Activated naive CD8-positive, alpha-beta T cell treated with anti-CD3 and anti-CD28 coated beads for 36 hours (primary cell): ENCODE measurements at places on chromosomes 3 and 15. TPM values are rescaled to one million over a fixed set of nuclear protein-coding genes. Genes with fewer than 3 reads are reported as not detected.

GRCh38 chr3:194488055-194488742 is 1.4 kb upstream of the ATP13A3 start:
- DNase-seq, result no peak

DNA sequence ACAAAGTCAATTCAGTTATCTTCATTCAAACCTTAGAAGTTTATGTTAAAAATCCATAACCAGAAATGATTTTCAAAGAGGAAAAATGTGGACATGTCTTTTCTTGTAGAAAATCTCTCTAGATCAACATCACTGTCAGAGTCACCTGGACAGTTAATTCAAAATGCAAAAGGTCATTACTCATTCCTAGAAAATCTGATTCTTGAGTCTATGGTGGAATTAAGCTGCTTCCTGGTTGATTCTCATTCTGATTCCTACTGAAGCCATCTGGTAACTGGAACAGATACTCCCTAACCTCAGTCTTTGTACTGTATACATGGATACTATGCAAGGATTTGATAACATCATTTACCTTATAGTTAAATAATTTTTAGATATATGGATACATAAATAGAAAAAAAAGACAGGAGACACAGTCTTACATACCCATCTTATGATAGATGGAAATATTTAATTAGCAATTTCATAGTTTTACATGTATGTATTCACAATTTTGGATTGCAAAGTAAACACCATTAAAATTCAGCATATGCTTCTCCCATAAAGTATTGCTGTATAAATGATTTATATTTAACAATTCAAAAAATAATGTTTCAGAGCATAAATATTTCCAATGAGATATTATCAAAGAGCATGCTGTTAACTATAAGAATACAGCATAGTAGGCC is 693.2 kb upstream of the CCDC54 start:
- no peak for DNase-seq

GRCh38 chr3:71111784-71112440 is 471.6 kb downstream of the FOXP1 start:
- no peak for DNase-seq

DNA sequence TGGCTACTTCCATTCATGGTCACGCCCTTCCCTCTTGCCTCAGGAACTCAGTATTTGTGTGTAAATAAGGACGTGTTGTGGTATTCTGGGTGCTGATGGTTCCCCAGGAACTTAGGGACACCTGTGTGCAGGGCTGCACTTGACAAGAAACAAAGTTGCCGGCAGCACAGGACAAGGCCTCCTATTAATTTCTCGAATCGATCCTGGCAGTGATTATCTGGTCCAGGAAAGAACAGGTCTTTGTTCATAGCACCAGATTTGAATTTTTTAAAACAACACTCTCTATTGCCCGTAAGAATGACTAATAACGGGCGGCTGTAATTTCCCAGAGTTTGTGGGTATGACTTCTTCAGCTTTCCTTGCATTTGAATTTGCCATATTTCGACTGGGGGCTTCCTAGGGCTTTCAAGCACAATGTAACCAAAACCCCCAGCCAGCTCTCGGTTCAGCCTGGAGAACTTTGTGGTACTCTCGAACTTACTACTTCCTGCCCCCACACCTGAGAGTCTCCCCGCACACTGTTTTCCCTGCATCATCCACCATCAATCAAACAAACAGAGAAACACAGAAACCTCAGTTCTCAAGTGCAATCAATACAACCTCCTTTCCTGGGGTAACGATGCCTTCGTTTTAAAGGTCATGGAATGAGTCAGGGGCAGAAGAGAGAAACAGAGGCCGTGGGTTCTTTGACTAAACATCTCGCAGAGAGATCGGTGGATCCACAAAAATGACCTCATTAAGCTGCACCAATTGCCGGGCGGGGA is 241.7 kb upstream of the ICE2 start:
- DNase-seq, result peak; percentile 77

DNA sequence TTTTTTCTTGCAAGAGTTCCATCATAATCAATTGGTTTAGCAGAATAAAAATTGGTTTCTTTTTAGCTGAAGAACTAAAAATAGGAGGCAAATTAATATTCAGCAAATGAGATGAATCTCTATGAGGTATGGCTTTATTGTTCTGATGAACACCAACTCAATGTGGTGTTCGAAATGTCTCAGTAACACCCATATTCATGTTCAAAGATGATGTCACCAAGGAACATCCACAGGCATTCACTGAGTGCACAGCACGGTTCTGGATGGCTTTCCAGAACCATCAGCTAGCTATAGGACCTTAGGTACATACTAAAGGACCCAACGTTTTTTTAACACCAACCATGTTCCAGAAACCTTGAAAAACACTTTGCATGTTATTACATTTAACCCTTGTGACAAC is 42.7 kb downstream of the CCNL1 start:
- DNase-seq, result no peak

DNA sequence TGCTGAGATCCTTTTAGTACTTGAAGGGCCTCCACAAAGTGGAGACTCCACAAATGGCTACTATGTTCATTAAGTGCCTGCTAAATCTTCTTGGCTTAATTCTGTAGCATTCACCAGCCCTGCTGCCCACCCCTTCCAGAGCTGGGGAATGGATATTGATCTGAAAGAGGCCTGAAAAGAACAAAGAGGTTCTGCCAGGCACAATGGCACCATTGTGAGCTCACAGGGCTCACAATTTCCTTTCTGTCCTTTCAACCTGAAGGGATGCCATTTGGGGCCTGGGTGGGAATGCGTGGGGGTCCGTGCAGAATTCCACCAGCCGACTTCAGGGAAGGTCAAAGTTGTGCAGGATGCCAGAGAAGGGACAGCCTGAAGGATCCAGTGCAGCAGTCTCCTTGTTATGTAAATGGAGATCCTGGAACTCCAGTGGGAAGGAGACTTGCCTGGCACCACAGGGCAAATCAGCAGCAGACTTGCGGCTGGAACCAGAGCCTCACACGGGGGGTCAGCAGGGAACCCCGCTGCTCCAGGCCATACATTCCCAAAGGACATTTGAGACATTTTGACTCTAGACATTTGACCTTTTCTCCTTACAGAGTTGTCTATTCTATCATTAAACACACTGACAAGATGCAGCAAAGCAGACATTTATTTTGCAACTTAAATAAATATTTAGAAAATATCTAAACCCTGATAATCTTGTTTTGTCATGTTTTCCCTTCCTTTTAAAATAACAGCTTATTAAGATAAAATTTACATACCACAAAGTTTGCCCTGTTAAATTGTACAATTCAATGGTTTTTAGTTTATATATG is 21.5 kb upstream of the MORF4L1 start:
- no peak for DNase-seq

- no peak for DNase-seq
Observed at GRCh38 chr3:117820658-117821299, 1111.2 kb downstream of the TUSC7 start.

DNA sequence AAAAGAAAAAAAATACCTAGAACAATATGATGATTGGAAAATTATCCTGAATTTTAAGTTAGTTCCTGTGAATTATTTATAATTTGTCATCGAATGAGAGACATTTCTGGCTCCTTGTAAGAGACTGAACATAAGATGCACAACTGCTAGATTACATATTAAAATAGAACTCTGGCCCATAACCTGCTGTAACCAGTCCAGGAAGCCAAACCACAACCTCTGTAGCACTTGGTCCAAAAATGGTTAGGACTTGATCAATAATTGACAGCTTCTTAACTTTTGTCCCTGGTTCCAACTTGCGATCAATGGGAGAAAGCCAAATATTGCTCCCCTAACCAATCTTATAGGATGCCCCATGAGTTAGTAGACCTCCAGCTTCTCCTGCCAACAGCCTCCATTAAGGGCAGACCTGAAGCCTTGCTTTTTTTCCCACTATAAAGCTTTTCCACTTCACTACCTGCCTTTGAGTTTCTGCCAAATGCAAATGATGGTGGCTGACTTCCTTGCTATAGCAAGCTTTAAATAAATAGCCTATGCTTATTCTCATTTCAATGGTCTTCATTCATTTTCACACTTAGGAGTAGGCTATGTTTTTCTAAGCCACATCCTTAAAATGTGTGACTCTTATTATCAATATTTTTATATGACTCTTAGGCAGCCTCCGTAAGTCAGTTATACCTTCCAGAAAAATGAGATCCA is 224.0 kb upstream of the ARHGEF26 start:
- no peak for DNase-seq

DNA sequence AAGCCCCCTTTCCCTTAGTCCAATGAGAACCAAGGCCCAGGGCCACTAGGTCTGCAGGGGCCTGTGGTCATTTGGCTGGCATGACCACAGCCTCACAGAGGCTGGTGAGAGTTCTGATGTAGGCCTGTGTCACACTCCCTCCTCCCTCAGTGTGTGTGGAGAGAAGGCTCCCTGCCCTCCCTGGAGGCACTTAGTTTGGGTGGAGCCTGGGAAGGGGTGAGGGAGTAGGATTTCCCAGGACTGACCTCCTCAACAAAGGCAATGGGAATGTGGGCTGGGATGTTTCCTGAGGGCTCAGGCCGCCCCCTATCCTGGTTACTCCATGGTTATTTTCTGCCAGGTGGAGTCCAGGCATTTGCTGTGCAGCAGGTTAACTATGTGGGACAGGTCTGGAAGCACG is 7.6 kb downstream of the TEX264 start:
- no peak for DNase-seq

DNA sequence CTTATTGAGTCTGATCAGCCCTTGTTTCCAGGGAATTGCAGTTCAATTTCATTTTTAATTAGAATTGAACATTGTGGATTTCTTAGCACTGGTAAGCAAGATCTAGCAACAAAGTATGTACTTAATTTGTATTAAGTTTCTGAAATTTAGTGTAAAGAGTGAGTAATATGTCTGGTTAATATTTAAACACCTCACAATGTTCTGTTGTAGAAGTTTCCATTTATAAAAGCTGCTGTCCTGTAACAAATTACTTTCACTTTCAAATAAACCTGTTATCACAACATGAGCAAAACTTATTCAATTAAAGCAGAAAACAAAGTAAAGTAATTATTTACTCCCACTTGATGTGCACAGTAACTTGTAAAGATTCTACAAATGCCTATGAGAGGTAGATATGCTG is 448.5 kb downstream of the NAALADL2 start:
- no peak for DNase-seq

DNA sequence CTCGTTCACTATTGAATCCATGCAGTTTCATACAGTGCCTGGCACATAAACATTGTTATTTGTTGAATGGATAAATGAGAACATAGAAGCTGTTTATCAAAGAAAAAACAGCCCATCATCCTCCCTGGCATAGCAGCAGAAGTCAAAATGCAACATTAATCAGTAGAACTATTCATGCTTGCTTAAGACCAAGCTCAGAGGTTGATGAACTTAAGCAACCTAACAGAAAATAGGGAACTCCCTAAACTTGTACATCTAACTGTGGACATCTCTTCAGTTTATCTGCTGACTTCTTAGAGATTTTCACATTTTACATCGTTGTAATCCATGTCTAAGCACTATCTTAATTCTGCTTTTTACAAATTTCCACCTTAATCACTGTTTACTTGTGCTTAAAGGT is 29.2 kb downstream of the SENP8 start:
- DNase-seq, result no peak

DNA sequence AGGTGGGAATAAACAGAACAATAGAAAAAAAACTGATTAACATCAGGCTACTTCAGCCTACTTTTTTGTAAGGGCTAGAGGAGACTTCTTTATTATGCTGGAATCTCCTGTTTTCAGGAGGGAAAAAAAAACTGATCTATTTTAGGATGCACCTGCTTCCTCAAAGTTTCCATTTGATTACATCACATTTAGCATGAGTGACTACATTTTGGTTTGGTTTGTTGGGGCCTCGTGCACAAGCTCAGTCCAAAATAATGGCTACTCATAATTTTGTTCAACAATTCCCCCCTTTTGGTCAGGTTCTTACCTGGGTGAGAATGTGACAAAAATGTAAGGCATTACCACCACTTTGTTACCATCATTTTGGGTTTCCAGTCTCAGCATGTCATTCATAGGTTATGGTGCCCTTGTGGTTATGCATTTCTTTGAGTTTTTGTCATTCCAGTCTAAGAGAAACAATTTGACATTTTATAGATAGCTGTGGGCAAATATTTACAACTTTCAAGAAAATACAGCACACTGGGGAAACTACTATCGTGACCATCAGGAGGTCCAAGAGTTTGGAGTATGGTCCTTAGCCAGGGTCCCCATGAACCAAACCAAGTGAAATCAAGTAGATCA is 93.6 kb upstream of the ATP11B start:
- DNase-seq, result no peak

DNA sequence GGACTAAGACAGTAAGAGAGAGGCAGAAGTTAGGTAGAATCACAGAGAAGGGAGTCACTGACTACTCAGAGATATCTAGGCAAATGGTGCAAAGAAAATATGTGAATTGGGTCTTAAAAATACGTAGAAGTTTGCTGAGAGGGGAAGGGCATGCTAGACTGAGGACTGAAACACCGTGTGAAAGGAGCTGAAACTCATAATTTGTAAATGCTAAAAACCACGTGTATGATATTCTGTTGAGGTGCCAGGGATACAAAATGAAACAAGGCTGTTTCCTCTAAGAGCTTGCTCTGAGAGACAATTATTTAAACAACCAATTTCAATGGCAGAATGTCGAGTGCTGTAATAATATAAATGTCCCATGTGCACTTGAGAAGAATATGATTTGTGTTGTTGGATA is 47.2 kb downstream of the NCK1 start:
- DNase-seq, result no peak

- DNase-seq, result no peak
Observed at GRCh38 chr3:54681706-54682105, 246.2 kb downstream of the LRTM1 start.

TRIM42 gene
- total RNA-seq, result not detected

ISLR gene
- total RNA-seq, result not detected

TMEM212 gene
- total RNA-seq, result not detected

STRIT1 gene
- total RNA-seq, result not detected
